Muscle of leg (tissue), 16 donors: ENCODE measurements at places on chromosomes 11 and 22.

GRCh38 chr11:65503949-65504673, 5.3 kb downstream of the MALAT1 start:
- peak; percentile 81 for DNase-seq

GRCh38 chr11:8038393-8038792, 42.6 kb upstream of the TUB start:
- DNase-seq = no peak

- DNase-seq = peak; percentile 95
Measured at GRCh38 chr11:47917599-47918369, 62.6 kb upstream of the PTPRJ start.

DNA sequence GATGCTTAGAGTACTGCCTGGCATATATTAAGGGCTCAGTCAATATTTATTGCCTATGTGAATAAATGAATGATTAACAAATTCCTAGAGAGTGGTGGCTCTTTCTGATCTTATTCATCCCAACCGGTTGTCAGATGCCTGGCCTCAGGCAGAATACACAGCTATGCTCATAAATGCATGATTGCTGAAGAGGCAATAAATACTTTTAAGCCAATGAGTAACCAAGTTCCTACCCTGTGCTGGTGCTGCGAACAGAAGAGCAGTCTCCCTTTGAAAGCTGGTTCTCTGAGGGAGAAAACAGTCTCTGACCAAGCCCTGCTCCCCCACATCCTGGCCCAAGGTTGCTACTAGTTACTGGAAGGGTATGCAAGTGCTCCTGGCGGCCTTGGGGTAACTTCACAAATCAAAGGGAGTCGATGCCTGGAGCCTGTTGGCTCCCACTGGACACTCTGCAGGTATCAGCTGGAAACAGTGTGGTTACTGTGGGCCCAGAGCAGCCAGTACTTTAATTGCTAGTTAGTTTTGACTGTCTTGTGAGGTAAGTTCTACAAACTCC, 2.8 kb downstream of the USH1C start:
- DNase-seq = no peak

DNA sequence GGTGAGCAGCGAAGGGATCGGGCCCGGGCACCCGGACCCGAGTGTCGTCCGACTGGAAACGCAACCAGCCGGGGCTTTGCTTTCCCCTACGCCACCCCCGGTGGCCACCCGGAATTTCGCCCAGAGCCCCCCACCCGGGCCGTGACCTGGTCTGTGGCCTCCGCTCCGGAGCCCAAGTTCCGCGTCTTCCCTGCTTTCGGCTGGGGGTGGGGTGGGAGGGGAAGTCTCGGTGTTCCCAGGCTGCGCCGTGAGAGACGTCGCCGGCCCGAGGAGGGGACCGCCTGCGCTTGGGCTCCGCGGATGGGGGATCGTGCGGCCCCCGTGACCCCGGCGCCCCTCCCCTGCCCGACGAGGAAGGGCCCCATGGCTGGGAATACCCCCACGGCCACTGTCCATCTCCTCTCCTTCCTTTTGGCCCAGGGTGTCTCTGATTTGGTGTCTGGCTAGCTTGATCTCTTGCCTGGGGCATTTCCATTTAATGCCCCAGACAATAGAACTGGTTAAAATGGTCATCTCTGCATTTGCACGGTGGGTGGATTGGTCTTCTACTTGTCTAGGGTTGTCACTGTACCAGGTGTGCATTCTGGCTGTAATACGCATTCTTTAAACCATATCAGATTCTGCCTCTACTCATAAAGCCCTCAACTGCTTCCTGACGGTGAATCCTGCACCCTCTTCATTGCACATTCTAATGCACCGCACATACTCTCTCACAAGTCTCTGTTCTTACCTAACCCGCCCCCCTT, 789 bp downstream of the SIK2 start:
- DNase-seq = peak; percentile 72

- DNase-seq = peak; percentile 49
Measured at GRCh38 chr22:47333625-47334024, 571.2 kb downstream of the TBC1D22A start.

DNA sequence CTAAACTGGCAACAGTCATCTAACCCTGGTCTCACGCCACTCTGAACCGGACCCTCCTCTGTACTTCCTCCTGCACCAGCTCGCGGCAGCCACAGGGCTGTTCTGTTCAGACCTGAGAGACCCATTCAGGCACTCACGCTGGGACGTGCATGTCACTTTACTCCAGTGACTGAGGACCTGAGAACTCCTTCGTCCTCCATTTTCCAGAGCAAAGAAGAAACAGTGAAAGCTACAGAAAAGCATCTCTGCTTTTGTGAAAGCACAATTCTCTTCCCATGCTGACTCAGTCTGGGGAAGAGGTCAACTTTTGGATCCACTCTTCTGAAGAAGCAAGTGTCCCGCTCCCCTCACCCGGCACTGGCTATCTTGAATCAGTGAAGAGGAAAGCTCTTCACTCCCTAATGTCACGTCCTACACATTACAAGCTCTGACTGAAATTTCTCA, 24.5 kb downstream of the PISD start:
- DNase-seq = no peak
